Mesenteric fat pad (tissue), 1 donor: ENCODE measurements at places on chromosomes 1 and 21. TPM values are rescaled to one million over a fixed set of nuclear protein-coding genes. Genes with fewer than 3 reads are reported as not detected.
A peak's percentile ranks its signal among the peaks of the same experiment; 100 is the strongest.

DNA sequence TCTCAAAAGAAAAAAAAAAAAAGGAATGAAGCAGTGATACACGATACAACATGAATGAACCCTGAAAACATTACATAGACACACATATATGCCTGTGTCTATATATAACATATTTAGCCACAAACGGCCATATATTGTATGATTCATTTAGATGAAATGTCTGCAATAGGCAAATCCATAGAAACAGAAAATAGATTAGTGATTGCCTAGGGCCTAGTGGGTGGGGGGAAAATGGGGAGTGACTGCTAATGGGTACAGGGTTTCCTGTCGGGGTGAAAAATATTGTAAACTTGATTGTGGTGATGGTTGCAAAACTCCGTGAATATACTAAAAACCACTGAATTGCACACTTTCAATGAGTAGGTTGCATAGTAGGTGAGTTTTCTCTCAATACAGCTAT is 6.0 kb upstream of the H6PD start:
- no peak for DNase-seq

Gene ADAMTS5
- 60.0 TPM for total RNA-seq

GRCh38 chr1:245679821-245680780 is 525.3 kb downstream of the KIF26B start:
- DNase-seq: peak; percentile 78

GRCh38 chr1:3190256-3191041 is 121.4 kb downstream of the PRDM16 start:
- no peak for DNase-seq

DNA sequence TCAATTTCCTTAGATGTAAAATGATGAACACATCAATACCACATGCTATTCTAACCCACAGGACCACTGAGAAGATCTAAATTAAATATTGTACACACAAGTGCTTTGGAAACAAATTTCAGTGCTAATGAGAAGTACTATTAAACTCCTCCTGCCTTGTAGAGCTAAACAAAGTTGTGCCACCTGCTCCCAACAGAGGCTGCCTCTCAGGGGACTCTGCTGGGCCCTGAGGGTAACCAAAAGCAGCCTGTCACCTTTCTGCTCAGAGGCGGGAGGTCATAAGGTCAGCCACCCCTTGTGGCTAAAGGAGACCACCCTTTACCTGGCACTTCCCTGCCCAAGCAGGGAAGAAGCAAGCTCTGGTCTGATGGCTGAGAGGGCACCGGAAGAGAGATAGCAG is 6.3 kb downstream of the SLC9A1 start:
- DNase-seq: no peak

- no peak for DNase-seq
Measured at GRCh38 chr1:33147997-33148314, 33.9 kb downstream of the TRIM62 start.

GRCh38 chr1:41537251-41537650 is 52.8 kb upstream of the EDN2 start:
- DNase-seq: peak; percentile 71

Gene LCE3D
- total RNA-seq: not detected

GRCh38 chr1:174786760-174787159 is 213.0 kb upstream of the CACYBP start:
- DNase-seq: no peak

GRCh38 chr1:157407917-157408525 is 144.3 kb downstream of the FCRL5 start:
- DNase-seq: no peak

GRCh38 chr1:19229828-19230325 is 19.8 kb upstream of the UBR4 start:
- DNase-seq: no peak

GRCh38 chr1:42370876-42371549 is 9.6 kb upstream of the RIMKLA start:
- DNase-seq: no peak

DNA sequence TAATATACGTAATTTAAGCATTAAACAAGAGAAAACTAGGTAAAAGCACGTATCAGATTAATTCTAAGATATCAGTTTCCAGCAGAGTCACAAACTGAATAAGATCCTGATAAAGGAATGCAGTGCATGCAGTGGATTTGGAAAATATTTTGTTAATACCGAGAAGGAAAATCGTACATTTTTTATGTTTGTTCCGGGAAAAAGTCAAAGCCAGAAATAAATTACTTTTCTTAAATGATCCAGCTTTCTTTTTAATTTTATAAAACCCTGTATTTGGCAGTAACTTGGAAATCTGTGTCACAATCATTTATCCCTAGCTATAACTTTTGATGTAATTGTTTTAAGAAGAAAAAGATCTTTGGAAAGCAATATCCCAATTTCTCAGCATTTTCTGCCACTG is 955 bp downstream of the PALMD start:
- DNase-seq: no peak

DNA sequence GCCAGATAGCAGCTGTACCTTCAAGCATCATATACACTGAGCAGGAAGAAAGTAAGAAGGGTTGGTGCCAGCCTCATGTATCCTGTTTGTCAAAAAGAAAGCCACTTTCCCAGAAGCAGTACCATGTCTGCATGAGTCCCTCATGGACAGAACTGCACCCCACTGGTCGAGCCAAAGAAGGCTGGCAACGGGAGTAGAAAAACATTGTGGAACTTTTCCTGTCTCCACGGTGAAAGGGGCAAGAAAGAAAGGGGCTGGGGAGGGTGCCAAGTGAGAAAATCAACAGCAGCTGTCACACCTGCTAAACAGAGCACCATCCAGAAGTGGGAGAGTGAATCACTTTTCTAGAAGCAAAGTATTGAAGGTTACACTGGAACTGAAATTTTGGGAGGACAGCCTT is 621.7 kb downstream of the LMO4 start:
- no peak for DNase-seq

- no peak for DNase-seq
Measured at GRCh38 chr1:1399872-1400575, 889 bp upstream of the CCNL2 start.

Gene TRIM45
- 0.64 TPM for total RNA-seq

DNA sequence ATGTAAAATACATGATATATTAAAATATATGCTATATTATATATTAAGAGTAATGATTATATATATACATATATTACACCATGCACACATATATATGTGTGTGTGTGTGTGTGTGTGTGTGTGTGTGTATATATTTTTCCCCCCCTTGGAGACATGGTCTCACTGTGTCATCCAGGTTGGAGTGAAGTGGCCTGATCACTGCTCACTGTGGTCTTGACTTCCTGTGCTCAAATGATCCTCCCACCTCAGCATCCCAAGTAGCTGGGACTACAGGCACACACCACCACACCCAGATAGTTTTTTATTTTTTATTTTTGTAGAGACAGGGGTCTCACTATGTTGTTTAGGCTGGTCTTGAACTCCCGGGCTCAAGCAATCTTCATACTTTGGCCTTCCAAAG is 54.4 kb upstream of the RBM34 start:
- DNase-seq: no peak

DNA sequence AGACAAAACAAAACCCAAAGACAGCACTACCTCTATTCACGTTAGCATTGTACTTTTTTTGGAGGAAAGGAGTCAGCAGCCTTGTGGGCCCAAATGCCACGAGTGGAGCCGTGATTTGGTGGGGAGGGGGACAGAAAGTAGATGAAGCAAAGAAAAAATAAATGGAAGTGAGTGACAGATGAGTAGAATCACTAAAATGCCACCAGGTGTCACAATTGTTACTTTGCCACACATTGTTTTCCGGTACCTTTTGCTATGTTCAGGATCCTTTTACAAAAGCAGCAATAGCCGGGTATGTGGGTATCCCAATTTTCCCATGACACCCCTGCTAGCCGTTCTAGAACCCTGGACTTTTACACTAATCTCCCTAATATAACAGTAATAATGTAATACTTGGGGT is 85.0 kb upstream of the AK4 start:
- DNase-seq: no peak

- no peak for DNase-seq
Measured at GRCh38 chr1:216499581-216500272, 76.5 kb upstream of the USH2A start.

Gene SPRR1A
- not detected for total RNA-seq

GRCh38 chr1:165287329-165287728 is 69.2 kb downstream of the LMX1A start:
- DNase-seq: no peak
